ENCODE measurements at places on chromosomes 13 and 19.

- no peak for DNase-seq
Measured at GRCh38 chr13:109156181-109156935, 526.9 kb downstream of the MYO16 start.

- DNase-seq: no peak
Measured at GRCh38 chr19:54506079-54506478, 3.4 kb downstream of the LAIR2 start.

- no peak for DNase-seq
Measured at GRCh38 chr13:40058757-40059236, 403.3 kb downstream of the COG6 start.

GRCh38 chr13:44050450-44051063 is 170.9 kb downstream of the LACC1 start:
- no peak for DNase-seq

DNA sequence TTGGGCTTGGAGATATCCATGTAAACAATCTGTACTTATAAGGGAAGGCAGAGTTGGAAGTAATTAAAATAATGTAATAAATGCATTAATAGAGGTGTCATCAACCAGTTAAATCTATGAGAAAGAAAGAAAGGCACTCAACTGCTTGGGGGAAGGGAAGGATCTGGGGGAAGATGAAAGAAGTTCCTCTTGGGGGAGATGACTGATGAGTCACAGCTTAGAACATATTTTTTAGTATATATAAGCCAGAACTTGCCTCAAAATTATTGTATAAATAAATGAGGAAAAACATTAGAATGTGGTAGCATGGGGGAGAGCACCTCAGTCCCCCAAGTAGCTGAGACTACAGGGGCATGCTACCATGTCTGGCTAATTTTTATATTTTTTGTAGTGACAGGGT is 205.8 kb downstream of the GGACT start:
- no peak for DNase-seq

DNA sequence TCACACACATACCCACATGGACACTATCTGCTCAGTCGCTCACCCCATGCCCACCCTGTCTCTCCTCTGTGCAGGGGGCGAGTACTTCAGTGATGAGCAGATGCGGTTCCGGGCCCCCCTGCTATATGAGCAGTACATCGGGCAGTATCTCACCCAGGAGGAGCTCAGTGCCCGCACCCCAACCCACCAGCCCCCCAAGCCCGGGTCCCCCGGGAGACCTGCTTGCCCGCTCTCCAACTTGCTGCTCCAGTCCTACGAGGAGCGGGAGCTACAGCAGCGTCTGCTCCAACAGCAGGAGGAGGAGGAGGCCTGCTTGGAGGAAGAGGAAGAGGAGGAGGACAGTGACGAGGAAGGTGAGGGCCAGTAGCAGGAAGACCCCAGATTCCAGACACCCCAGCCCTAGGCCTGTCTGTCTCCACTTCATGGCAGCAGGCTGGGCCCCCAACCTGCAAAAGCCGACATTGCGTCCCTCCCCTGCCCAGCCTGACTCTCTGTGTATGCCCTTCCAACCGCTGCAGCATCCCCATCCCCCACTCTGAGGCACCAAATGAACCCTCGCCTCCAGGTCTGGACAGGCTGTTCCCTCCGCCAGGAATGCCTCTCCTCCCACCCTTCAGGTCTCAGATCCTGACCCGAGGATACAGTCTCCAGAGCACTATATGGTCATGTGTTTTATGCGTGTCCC is 9.7 kb downstream of the CCDC97 start:
- no peak for DNase-seq

- DNase-seq: no peak
Measured at GRCh38 chr13:65656740-65657329, 1573.3 kb downstream of the PCDH9 start.

Data from stimulated activated CD4-positive, alpha-beta T cell treated with anti-CD3 and anti-CD28 coated beads, Interleukin-15, amount 100 ng/mL, for 24 hours (primary cell).